ENCODE measurements at places on chromosomes 12 and 14.

- DNase-seq = no peak
Measured at GRCh38 chr14:81305743-81306142, 85.0 kb upstream of the GTF2A1 start.

- no peak for DNase-seq
Measured at GRCh38 chr12:124566997-124567672, at the start of gene NCOR2. Gene NCOR2 (minus strand): TSS chr12:124567612. CDS start chr12:124495251, 72,361 bp downstream.

- DNase-seq = no peak
Measured at GRCh38 chr14:58398495-58398894, 2.8 kb downstream of the TOMM20L start.

DNA sequence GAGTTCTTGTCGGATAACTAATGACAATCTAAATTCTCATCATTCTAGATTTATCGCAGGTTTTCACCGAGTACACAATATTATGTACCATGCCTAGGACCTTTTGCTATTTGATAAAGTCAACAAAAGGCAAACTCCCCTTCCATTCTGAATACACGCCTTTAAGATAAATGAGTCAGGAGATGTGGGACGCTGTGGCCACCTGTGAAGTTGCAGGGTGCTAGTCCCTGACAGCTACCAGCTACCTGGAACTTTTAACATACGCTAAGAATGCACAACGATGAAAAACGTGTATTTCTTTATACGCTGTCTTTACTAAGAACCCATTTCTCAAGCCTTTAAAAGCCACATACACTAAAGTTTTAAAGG, 678 bp downstream of the MDM1 start:
- no peak for DNase-seq

DNA sequence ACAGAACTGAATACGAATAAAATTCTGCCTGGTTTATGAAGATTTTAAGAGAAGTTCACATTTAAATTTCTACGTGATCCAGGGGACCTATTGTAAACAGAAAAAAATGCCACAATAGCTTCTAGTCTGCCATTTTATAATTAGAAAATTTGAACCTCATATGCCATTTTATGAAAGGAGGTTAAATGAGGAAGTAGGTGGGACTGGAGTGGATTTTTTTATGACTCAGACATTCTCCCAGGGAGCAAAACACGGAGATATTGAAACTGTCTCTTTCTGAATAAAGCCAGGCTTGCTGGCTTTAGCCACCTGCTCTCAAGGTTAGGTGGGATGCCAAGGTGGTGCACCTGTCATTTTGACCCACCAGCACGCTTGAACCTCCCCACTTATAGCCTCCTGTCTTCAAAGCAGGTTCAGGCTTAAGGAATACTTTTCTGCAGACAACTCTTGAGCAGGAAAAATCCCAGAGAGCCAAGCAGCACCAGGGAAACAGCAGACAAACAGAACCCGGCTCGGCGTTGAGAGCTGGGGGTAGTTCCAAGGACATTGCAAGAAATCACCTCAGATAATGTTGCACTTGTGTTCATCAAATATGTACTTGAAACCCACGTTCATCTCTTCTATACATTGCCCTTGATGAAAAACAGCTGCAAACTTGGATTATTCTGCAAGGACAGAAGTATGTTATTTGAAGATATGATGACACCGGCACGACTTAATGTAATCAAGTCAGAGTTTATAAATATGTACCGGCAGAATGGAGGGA, 203.7 kb downstream of the PPM1H start:
- peak; percentile 80 for DNase-seq

- DNase-seq = no peak
Measured at GRCh38 chr14:77157740-77158139, 16.1 kb upstream of the ZDHHC22 start.

GRCh38 chr12:2276288-2277033, 223.7 kb downstream of the CACNA1C start:
- DNase-seq = no peak

GRCh38 chr14:53968726-53969125, 12.1 kb upstream of the BMP4 start:
- DNase-seq = no peak

- DNase-seq = no peak
Measured at GRCh38 chr12:78192979-78193378, 362.3 kb downstream of the NAV3 start.

- no peak for DNase-seq
Measured at GRCh38 chr14:51473808-51474565, 177.7 kb upstream of the FRMD6 start.

DNA sequence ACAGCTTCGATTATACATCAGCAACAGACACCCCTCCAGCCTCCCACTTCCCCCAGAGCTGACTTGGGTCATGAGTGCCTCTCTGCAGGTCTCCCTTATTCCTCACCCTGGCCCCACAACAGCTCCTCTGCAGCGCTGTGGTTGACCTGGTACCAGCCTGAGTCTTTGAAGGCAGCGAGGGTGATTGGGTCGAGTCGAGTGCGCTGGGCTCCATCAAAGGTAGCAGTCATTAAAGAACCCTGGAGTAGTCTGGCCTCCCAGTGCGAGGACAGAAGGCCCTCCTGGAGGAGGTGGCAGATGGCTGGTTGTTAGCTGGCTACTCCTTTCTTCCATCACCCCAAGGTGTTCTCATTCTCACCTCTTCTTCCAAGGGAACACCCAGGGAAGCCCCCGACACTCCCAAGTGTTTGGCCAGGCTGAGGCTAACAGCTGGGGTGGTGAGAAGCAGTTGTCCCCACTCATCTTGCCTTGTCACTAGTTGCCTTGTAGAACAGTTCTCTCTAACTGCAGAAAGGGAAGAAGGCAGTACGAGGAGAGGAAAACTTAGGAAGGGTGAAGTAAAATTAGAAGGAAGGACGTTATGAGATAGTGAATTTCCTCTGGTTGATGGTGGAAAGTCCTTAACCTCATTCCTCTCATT, 2.7 kb downstream of the CIROP start:
- DNase-seq = no peak

DNA sequence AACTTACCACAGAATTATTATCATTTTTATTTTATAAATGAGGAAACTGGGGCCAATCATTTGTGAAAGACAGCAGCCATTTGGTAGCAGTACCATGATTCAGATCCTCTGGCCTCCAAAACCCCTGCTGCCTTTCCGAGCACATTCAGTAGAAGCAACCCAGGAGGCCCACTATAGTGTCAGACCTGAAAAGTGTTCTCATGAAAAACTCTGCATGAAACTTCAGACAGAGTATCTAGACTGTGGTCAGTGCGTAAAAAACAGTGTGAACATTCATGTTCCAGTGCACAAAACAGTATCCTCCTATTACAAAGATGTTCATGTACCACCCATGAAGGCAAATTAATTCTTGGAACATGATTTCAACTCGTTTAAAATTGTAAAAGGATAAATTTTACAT, 112.0 kb downstream of the EPS8 start:
- DNase-seq = no peak

GRCh38 chr14:71478542-71478941, 453.7 kb upstream of the RGS6 start:
- peak; percentile 84 for DNase-seq

DNA sequence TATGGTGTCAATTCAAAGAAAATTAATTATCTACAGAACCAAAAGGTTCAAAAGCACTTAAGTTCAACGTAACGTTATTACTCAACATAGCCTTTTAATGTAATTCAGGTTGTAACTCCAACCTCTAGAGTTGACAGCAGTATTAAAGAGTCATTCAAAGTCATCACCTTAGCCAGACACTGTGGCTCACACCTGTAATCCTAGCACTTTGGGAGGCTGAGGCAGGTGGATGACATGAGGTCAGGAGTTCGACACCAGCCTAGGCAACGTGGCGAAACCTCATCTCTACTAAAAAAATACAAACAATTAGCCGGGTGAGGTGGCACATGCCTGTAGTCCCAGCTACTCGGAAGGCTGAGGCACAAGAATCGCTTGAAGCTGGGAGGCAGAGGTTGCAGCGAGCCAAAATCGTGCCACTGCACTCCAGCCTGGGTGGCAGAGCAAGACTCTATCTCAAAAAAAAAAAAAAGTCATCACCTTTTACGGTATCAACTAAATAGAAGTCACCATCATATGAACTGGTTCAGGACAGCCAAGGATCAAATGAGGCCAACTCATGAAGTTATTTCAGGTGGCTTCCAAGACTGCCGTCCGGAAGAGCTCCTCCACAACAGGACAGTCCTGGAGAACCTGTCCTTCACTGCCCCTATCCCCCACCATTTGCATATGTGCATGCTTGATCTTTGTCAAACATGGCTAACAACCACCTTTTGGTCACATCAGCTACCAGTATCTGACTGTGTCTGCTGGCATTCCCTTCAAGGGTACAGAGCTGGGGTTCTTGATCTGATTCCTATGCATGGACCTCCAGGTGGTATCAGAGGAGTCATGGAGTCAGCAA, 4.2 kb downstream of the PPTC7 start:
- DNase-seq = no peak

GRCh38 chr14:99910337-99911309, 117.4 kb downstream of the EML1 start:
- no peak for DNase-seq

DNA sequence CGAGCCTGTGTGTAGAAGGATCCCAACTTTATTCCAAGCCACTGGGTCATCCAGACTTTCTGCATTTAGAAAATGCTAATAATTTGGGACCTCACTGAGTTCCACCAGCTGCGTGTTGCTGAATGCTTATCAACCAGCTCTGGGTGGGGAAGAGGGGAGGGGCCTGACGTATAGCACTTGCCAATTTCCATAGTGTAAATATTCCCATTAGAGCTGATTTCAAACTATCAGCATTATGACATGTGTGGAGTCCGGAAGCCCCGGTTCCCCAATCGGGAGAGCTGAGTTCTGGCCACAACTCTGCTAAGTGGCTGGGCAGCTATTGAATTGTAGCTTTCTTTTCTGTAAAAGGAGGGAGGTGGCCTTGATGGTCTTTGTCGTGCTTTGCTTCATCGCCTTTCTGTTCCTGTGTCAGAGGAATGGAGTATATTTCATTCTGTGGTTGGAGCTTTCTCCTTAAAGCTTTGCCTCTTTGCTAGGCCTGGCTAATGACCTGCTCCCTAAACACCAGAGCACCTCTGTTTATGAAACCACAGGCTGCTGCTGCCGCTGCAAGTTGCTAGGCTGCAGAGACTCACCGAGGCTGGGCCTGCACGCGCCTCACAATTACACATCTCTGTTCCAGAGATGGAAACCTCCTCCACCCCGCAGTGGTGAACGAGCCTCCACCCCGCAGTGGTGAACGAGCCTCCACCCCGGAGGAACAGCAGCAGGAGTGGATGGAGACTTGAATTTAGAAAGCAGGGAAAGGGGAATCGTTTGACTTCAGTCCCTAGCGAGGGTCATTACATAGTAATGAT, 7.7 kb upstream of the BCL7A start:
- peak; percentile 65 for DNase-seq

DNA sequence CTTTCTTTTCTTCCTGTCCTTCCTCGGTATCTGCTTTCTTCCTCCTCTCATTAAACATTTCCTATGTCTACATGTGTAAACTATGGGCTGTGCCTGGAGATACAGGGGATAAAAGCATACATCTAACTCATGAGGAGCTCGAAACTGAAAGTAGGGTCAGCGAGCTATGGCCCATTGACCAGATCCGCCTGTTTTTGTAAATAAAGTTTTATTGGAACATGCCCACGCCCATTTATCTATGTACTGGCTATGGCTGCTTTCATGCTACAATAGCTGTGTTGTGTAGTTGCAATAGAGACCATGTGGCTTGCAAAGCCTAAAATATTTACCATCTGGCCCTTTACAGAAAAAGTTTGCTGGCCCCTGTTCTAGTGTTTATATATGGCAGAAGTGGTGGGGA, 500.8 kb upstream of the GARIN6 start:
- peak; percentile 46 for DNase-seq

- DNase-seq = no peak
Measured at GRCh38 chr12:12985817-12986408, 14.2 kb downstream of the HEBP1 start.

DNA sequence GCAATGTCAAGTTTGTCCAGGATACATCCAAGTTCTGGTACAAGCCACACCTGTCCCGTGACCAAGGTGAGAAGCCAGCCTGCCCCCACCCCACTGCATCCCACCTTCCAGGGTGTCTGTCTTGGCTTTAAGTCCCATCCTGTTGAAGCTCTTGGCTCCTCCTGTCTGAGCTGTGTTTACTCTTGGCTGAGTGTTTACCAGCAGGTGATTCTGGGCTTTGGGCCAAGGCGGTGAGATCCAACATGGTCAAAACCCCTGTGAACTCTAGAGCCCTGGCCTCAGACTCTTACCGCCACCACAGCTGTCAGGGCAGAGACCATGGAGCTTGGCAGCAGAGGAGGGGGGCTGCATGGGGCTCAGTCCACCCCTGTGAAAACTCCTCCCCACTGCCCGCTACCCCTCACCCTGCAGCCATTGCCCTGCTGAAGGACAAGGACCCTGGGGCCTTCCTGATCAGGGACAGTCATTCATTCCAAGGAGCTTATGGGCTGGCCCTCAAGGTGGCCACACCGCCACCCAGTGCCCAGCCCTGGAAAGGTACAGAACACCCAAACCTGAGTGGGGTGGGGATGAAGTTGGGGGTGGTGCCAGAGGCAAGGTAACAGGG, 11.6 kb downstream of the TNS2 start:
- peak; percentile 5 for DNase-seq

- DNase-seq = no peak
Measured at GRCh38 chr14:53042480-53042879, 91.6 kb upstream of the FERMT2 start.

- no peak for DNase-seq
Measured at GRCh38 chr12:9030776-9031175, 41.4 kb downstream of the KLRG1 start.

DNA sequence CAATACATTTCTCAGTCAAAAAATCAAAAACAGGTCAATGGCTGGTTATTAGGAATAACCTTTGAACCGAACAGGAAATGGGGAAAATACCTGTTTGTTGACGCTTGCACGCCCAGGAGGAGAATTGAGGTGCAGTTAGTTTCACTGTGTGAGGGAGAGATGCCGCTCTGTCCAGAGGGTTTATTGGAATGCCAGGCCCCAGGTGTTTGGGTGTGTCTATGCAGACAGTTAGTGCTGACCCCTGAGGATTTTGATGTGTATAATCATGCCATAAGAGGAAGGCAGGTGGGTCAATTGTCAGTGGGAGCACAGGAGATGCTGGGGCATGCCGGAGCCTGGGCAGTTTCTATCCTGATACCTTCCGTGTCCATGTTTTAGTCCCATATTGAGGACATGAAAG, 100.8 kb upstream of the DIO3 start:
- DNase-seq = no peak

GRCh38 chr14:98470663-98471062, 801.3 kb downstream of the BCL11B start:
- no peak for DNase-seq

- no peak for DNase-seq
Measured at GRCh38 chr14:61609191-61609843, 86.0 kb upstream of the HIF1A start.

GRCh38 chr14:94581127-94581999, at the start of gene SERPINA5:
Gene SERPINA5 (plus strand): TSS chr14:94581426. CDS start chr14:94587363, 5,937 bp downstream.
- DNase-seq = no peak

- DNase-seq = no peak
Measured at GRCh38 chr12:4992871-4993270, 50.8 kb upstream of the KCNA5 start.

DNA sequence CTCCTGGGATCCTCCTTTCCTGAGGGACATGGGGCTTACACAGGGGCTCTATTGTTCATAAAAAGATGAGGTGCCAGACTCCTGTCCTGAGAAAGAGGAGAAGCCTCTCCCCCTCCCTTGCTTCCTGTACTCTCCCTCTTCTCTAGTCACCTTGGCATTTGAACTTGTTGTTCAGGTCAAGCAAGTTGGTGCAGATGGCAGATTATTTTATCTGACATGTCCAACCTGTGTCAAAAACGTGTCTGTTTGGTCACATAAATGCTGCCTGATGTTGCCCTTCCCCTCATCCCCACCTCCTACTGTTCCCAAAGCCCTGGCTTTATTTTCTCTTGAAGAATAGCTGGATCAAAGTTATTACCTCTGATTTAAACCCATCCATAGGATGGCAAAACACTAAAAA, 154.8 kb downstream of the TMX1 start:
- no peak for DNase-seq
